ENCODE measurements at places on chromosomes 12 and 14.

- DNase-seq: no peak
Measured at GRCh38 chr12:8612629-8613028, at the start of gene AICDA. Gene AICDA (minus strand): TSS chr12:8612859. CDS start chr12:8612767, 92 bp downstream.

DNA sequence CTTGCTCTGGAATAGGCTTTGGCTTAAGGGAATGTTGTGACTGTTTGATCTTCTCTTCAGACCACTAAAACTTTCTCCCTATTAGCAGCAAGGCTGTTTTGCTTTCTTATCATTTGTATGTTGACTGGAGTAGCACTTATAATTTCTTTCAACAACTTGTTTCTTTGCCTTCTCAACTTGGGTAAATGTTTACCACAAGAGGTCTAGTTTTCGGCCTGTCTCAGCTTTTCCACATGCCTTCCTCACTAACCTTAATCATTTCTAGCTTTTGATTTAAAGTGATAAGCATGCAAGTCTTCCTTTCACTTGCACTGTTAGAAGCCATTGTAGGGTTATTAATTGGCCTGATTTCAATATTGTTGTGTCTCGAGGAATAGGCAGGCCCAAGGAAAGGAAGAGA is 126.7 kb upstream of the AEBP2 start:
- no peak for DNase-seq

DNA sequence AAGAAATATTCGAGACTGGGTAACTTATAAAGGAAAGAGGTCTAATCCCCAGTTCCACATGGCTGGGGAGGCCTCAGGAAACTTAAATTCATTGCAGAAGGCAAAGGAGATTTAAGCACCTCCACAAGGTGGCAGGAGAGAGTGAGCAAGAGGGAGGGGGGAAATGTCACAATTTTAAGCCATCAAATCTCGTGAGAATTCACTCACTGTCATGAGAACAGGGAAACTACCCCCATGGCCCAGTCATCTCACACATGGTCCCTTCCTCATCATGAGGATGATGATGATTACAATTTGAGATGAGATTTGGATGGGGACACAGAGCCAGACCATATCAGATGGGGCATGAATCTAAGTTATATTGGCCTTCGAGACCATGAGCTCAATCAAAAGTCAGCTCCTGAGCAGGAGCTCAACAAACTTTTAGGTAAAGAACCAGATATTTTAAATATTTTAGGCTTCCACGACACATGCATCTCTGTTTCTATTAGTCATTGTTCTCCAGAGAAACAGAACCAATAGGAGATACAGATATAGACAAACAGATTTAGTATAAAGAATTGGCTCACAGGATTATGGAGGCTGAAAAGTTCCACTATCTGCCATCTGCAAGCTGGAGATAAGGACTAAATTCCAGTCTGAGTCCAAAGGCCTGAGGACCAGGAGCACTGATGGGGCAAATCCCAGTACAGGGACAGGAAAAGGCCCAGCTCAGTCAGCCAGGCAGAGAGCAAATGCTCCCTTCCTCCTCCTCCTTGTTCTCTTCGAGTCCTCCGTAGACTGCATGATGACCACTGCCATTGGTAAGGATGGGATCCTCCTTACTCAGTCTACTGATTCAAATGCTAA is 24.9 kb downstream of the DGLUCY start:
- DNase-seq: peak; percentile 16

GRCh38 chr14:47935332-47935731 is 259.9 kb upstream of the MDGA2 start:
- DNase-seq: no peak

DNA sequence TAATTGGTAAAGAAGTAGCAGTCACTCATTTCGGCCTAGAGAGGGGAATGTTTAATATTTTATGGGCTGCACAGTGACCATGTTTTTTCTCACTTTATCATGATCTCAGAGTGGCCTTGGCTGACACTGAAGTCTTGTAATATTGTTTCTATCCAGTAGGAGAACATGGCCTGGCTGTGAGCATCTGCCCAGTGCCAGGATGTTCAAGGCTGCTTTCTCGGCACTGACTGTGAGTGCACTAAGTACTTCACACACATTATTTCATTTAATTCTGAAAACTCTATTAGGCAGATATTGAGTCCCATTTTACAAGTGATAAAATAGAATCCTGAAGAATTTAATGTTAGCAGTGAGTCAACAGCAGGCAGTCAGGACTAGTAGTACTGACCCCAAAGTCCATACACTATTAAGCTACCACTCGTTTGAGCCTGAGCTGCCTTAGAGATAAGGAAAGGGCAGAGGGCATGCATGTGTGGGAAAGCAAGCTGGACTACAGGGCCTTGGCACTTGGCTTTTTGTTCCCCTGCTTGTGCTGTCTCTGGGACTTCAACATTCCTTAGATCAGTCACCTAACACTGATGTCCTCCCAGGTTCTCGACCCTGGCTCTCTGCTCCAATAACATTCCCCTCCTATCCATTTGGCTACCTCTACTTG is 42.2 kb upstream of the APPL2 start:
- DNase-seq: no peak

GRCh38 chr12:11875414-11875935 is 195.3 kb upstream of the BCL2L14 start:
- DNase-seq: no peak

GRCh38 chr12:9741726-9742125 is 8.8 kb upstream of the CLECL1 start:
- DNase-seq: peak; percentile 93
